Activated naive CD4-positive, alpha-beta T cell (primary cell): ENCODE measurements at places on chromosomes 1 and 21.

GRCh38 chr1:61277121-61277690 lies 194.8 kb downstream of the NFIA start:
- no peak for DNase-seq

DNA sequence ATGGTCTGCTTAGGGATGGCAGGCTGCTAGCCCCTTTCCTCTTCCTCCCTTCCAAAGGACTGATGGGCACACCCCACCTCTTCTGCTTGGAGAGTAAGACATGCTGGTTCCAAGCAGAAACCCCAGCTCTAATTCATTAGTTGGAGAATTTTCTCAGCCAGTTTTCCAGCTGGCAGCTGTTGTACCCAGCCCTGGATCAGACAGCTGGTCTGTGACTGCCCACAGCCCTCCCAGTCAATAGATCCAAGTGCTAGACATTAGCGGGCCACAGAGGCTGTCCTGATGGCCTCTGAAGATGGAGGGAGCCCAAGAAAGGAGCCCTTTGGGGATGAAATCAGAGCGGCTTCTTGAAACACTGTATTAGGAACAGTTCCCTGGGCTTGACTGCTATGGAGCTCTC lies 35.8 kb downstream of the ACOT11 start:
- no peak for DNase-seq

DNA sequence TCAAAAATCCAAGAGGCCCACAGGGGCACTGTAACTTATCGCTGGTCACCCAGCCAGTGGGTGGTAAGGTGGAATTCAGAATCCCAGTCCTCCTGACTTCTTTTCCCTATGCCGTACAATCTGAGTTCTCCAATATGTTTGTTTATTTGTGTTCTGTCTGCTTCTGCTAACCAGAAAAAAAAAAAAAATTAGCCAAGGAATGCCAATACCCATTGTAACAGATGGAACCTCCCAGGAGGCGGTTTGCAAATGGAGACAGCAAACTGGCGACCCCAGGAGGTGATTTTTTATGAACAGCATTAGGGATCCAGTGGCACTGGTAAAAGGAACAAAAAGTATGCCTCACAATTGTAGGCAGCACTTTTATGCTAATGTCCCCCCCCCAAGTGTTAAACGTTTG lies 189.0 kb upstream of the FGGY start:
- DNase-seq: no peak

DNA sequence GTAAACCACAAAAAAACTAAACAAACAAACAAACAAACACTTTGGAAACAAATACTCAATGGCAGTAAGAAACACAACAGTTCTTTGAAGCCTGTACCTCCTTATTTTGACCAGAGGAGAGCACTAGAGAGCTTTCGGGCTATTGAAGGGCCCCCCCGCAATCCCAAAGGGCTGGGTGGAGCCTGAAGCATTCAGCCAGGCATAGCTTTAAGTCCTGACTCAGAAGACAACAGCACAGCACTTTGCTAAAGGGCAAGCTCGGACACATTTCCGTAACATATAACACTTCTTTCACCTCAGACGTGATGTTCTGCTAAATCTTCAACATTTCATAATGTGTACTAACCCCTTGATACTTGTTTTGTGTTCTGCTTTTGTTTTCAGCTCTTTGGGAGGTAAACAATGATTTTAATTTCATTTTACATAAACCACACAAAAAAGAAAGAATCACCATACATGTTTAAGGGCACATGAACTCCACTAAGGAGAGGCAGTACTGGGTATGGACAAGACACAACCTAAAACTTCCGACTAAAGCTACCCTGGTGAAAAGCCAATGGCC lies 9.7 kb upstream of the SHCBP1L start:
- DNase-seq: no peak

DNA sequence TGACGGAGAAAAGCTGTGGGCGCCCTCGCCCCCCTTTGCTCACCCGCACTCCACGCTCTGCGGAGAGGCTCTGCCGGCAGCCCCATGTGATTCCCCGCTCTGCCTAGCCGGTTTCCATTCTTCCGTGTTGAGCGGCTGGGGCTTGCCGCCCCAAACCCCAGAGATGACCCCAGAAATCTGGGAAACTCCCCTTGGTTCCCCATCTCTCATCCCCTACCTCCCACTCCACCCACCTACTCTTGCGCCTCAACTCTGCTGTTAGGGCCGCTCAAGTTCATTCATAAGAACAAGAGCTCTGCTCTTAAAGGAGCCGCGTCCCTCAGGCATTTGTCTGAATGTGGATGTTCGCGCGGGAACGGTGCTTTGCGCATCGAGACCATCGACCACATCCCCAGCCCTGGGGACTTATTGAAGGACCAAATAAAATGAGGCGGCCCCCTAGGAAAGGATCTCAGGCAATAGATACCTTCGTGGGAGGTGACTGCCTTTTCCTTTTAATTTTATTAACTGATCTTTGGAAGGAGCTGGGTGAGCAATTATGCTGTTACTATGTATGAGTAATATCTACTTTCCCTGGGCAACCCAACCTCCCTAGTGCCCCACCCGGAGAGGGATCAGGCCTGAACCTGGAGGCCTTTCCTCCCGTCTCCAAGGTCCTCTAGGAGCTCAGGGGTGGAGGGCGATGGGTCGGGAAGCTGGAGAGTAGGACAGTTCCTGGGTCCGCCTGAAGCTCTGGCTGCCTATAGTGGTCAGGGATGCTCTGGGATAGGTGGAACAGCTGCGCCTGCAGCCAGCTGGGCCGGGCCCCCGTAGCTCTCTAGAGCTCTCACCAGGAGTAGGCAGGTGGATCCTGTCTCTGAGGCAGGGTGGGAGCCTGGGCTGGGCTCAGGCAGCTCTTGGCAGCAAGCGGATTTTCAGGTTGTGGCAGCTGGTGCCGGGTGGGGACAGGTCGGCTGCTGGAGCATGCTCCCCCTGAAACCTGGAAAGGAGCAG lies 898 bp downstream of the MFSD2A start:
- DNase-seq: no peak

- no peak for DNase-seq
Observed at GRCh38 chr21:35046880-35047229, 2.2 kb downstream of the RUNX1 start.

DNA sequence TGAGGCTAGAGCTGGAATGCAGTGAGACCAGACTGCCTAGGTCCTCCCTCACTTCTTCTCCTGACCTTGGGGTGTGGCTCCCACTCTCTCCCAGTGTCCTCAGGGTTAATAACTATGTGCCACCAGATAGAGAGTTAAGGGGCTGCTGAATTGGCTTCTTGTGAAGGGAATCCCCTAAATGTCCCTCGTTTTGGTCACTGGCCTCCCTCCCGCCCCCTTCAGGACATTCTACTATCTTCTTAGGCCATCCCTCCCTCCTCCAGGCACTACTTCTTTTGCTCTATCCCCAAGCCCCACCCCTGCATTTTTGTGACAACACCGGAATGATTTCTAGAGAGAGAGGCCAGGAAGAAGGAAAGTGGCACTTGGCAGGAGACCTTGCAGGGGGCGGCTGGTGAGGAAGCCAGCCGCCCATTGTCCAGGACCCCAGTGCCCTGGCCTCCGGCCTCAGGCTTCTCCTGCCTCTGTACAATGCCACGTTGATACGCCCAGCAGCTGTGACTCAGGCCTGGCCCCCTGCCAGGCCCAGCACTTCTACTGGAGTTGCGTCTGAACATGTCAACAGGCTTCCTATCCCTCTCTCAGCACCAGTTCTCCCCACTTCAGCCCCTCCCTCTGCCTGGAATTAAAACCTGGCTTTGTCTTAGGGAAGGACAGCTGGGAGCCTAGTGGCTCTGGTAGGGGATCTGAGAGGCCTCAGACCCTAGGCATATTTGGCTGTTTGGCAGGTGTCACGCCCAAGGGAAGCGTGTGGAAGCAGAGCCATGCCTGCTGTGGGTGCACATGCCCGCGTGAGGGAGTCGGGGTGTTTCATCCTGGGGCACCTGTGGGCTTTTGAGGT lies 9.1 kb downstream of the LMNA start:
- peak; percentile 30 for DNase-seq
